ENCODE measurements at places on chromosomes 4 and X. TPM values are rescaled to one million over a fixed set of nuclear protein-coding genes. Genes with fewer than 3 reads are reported as not detected.

ATOH1 gene
- total RNA-seq = not detected

NDP gene
- total RNA-seq = 1.4 TPM

DUSP9 gene
- total RNA-seq = not detected

SSX7 gene
- not detected for total RNA-seq

PPP1R2C gene
- not detected for total RNA-seq

NXF2 gene
- not detected for total RNA-seq

GAGE12E gene
- total RNA-seq = not detected

All from smooth muscle cell of the umbilical artery (primary cell).